T-helper 2 cell (primary cell): ENCODE measurements at places on chromosomes 7 and 10.

DNA sequence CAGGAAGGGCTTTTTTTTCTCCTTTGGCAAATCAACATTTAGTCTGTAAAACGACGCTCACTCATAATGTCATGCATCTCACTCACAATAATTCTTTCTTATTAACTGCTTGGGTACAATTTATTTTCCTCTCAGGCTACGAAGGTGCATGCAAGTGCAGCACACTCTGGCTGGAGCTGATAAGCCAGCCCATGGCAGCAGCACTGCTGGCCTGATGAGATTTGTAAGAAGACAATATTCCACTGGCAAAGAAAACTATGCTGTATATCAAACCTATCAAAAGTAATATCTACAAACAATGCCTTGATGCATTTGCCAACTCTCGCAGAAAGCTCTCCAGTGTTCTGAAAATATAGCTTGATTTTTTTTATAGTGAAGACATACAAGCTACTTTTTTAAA lies 170.0 kb upstream of the PHF14 start:
- no peak for DNase-seq

DNA sequence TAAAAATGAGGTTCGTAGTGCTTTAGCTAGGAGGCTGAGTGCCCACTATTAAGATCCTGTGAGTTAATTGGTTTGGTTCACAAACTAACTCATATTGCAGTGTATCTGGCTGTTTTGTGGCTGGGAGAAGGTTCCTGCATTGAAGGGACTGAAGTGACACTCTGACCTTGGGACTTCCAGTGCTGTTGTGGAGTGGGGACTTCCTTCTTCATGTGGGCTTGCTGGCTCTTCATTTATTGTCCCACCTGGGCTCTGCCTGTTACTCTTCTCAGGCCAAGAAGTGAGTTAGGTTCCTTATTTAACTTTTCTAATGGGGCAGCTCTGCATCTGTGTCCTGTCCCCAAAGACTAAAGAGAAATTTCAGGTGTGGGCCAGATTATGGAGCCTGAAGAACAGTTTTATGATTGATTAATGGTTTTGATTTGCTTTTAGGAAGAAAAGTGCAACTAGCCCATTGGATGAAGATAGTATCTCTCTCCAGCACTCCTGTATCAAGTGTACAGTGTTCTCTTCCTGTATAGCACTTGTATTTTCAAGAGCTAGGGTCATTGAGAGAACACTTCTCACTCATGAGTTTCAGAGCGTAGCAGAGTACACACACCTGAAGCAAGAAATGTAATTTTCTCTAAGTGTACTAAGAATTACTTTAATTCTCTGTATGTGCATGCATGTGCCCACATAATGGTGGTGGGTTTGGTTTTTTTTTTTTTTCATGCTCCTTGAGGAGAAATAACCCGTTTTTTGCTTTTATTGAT lies 54.8 kb downstream of the AUTS2 start:
- DNase-seq = no peak

DNA sequence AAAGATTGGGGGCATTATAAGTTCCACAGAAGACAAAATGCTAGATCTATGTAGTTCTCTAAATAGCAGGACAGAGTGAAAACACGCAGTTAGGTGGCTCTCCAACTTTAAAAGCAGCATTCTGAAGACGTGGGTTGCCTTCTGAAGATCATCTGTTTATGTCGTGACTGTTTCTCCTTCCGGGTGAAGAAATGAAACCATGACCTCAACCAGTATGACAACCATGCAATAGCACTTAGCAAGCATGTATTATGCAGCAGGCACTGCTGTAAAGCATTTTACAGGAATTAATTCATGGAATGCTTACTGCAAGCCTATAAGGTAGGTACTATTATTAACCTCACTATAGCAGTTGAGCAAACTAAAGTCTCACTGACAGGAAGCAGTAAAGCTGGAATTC lies 125.2 kb downstream of the SLC25A13 start:
- DNase-seq = no peak

GRCh38 chr7:15678653-15679052 lies 7.8 kb downstream of the MEOX2 start:
- no peak for DNase-seq
